ENCODE measurements at places on chromosomes 2 and 18.

- DNase-seq: no peak
Measured at GRCh38 chr18:13599031-13599430, 127.3 kb downstream of the FAM210A start.

GRCh38 chr2:217943446-217944321 is 59.1 kb downstream of the TNS1 start:
- peak; percentile 92 for DNase-seq

DNA sequence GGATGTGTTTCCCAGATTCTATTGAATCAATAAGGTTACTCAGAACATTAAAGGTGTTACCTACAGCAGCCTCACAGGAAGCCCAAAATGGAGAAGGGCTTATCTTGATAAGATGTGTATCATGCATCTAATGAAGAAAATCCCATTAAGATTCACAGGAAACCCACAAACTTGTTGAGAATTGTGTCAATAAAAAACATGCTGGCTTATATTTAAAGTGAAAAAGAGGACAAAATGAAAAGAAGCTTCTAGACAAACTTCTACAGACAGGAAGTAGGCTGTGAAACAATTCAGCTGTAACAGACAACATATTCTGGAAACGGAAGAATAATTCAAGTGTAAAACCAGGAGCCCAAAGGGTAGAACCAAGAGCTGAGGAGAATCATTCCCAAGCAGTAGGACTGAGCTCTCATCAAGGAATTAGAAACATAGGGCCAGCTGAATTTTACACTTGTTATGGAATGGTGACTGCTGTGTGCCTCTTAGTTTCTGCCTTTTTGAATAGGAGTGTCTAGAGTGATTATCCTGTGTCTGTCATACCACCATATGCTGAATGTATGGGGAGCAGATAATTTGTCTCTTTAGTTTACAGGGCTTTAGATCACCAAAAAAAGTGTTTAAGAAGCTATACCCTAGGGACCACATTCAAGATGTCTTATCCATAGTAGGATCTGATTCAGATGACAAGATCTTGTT is 9.6 kb downstream of the IMMT start:
- DNase-seq: no peak

- DNase-seq: no peak
Measured at GRCh38 chr2:233044974-233045605, 12.6 kb downstream of the NEU2 start.

GRCh38 chr2:206962966-206963365 is 23.6 kb downstream of the CPO start:
- no peak for DNase-seq

- no peak for DNase-seq
Measured at GRCh38 chr2:67057901-67058703, 339.0 kb upstream of the ETAA1 start.

- no peak for DNase-seq
Measured at GRCh38 chr2:148614322-148615049, 30.1 kb upstream of the EPC2 start.

DNA sequence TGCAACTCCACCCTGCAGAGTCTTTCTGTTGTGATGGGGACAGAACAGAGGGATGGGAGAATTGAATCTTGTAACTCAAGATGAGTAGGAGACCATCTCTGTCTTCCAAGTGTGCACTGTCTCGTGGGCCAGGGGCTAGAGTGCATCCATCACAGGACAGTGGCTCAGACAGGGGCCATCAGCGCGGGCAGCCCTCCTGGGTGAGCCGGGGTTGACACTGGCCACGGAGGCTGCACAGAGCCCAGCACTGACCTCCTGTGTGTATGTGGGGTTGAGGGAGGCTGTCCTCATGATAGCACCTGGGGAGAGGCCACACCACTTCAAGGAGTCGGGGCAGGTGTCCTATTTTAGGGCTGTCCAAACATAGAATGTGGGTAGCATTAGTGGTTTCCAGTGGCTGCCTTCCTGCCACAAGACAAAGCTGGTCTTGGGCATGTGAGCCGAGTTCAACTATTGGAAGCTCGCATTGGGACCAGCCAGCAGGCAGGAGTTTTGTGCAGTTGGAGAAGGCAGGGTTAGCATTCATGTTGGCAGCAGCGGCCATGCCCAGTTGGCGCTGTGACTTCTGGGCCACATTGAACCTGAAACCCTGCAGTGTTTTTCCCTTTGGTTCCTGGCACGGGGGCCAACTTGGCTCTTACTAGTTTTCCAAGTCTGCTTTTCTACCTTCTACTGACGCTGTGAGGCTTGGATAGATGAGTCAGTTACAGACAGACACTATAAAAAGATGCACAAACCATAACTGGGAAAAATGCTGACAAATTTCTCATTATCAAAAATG is 45.3 kb downstream of the ACOXL start:
- no peak for DNase-seq

DNA sequence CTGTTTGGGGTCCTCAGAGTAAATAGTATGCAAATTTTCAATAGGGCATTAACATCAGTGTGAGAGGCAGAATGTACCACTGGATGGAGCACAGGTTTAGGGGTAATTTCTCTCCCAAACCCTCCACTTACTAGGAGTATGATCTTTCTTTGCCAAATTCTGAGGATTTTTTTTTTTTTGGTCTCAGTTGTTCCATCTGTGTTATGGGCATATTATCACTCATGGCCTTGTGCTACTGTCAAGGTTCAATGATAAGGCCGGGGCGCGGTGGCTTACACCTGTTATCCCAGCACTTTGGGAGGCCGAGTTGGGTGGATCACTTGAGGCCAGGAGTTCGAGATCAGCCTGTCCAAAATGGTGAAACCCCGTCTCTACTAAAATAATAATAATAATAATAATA is 30.2 kb upstream of the ZEB2 start:
- DNase-seq: no peak

- DNase-seq: no peak
Measured at GRCh38 chr18:52216666-52217065, 123.3 kb upstream of the DCC start.

GRCh38 chr2:63121055-63121834 is 70.6 kb downstream of the OTX1 start:
- DNase-seq: no peak

- no peak for DNase-seq
Measured at GRCh38 chr2:98693477-98693876, 37.5 kb downstream of the MGAT4A start.

GRCh38 chr2:219285894-219286425 is 6.8 kb downstream of the DNAJB2 start:
- DNase-seq: peak; percentile 55

DNA sequence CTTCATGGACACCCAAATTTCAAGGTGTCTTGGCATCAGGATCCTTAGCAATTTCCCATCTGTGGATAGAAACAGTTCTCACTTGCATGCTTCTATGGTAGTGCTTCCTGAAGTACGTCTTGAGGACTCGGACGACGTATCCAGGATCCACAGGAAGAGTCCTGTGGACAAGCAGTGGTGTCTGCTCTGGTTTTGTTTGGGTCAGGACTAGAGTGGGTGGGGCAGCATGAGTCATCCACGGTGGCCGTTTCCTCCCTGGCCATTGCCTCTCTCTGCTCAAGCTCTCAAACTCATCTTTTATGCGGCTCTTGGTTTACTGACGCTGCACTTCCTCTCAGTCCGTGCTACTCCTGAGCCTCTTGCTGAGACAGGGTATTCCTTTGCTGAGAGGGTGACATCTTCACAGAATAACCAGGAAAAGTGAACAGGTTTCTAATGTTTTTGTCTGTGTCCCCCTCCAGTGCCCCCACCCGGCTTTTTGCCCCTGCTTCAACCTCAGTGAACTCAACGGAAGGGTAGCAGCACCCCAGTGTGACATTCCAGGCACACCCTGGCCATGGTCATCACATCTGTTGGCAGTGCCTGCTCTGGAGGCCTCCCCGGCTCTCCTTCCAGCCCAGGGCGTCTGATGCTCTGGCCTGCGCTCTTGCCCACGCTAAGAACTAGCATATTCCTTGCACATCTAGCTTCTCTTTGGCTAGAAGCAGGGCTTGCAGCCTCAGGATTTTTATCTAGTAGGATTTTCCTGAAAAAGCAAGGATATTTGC is 62.2 kb downstream of the ARMC9 start:
- DNase-seq: no peak

GRCh38 chr2:238305965-238306671 is 14.2 kb upstream of the TRAF3IP1 start:
- no peak for DNase-seq

DNA sequence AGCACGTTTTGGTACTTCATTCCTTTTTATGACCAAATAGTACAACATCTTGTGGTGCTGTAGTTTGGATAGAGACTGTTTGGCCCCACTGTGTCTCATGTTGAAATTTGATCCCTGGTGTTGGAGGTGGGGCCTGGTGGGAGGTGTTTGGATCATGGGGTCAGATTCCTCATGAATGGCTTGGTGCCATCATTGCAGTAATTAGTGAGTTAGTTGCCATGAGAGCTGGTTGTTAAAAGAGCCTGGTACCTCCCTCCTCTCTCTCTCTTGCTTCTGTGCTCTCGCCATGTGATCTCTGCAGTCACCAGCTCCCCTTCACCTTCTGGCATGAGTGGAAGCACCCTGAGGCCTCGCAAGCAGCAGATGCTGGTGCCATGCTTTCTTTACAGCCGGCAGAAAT is 50.9 kb downstream of the NCAPH start:
- no peak for DNase-seq

DNA sequence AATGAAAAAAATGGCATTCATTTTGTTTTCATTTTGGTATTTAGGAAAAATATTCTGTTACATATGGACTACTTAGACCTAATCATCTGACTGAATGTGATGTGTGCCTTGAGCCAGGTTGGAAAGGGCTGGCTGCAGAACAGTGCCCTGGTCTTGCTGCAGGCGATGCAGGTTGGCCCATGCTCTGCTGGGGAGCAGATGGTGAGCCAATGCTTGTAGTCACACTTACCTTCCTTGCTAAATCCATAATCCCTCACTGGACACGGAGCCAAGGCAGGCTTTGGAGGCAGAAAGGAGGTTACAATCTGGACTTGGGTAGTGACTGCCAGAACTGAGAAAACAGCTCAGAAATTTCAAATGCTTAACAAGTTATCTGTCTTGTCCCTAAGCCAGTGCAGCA is 228.7 kb downstream of the ARHGAP15 start:
- peak; percentile 22 for DNase-seq

- DNase-seq: no peak
Measured at GRCh38 chr18:23341383-23341782, 111.7 kb upstream of the RIOK3 start.

- DNase-seq: no peak
Measured at GRCh38 chr2:44004735-44005602, 9.2 kb upstream of the LRPPRC start.

- no peak for DNase-seq
Measured at GRCh38 chr2:43218155-43218701, 8.2 kb downstream of the ZFP36L2 start.

DNA sequence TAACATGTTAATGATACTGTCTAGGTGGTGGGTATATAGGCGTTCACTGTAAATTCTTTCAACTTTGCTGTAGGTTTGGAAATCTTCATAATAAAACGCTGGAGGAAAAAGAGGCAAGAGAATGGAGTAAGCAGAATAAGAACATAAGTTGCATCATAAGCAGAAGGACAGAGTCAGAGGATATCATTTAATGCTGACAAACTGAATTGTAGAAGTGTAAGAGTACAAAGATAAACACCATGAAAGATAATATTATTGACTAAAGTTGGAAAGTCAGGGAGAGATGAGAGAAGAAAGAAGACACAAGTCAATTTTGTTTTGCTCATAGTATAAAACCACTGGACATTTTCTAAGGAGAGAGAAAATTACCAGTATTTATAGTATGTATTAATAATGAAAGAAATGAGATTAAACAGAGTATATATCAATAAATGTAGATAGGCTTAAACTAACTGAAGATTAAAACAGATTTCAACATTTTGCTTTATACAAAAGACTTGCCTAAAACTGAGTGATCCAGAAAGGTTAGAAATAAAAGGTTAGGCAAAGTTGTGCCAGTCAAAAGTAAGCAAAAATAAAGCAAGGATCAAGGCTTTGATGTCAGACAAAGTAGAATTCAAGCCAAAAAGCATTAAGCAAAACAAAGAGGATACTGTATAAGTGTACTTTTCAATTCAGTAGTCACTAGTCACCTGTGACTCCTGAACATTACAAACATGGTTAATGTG is 42.4 kb upstream of the VIT start:
- DNase-seq: no peak

- DNase-seq: no peak
Measured at GRCh38 chr2:215430528-215431187, 5.2 kb downstream of the FN1 start.

DNA sequence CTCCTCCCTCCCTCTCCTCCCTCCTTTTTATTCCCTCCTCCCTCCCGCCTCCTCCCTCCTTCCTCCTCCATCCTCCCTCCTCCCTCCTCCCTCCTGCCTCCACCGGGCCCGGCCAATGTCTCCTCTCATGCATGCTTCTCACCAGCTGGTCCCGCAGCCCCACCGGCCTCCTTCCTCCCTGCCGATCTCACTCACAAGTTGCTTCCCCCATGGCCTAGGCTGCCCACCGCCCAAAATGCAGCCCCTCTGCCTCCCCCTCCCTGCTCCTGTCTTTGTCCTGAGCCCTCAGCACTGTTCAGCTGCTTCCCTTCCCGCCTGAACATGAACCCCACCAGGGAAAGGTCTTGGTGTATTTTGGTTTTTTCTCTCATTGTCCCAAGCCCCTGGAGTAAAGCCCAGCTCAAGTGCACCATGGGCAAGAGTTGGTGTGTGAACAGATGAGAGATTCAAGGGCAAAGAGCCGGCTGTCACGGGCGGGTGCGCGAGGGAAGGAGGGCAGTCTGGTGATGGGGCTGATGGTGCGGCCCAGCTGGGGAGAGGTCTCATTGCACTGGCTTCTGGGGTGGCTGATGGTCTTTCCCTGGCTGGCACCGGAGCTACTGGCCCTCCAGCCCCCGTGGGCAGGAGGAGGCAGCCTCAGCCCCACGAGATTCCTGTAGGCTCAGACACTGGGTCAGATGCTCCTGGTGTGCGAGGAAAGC is 117.6 kb downstream of the TWIST2 start:
- no peak for DNase-seq

GRCh38 chr18:70377317-70377799 is 88.5 kb downstream of the SOCS6 start:
- DNase-seq: no peak

DNA sequence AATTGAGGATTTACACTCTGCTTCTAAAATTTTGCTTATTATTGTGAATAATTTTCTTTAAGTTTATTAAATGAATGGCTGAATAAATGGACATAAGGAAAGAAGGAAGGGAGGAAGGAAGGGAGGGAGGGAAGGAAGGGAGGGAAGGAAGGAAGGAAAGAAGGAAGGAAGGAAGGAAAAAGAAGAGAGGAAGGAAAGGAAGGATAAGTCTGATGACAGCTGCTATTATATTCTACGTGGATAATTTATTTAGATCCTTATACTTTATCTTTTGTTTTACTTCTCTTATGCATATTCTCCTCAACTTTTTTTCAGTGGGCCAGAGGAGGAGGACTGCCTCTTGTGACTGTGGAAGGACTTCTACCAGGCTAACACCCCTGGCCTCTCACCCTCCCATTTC is 17.4 kb downstream of the CLUL1 start:
- no peak for DNase-seq

- no peak for DNase-seq
Measured at GRCh38 chr2:195815083-195815482, 158.1 kb downstream of the SLC39A10 start.

Measured in BE2C (cell line).